ENCODE measurements at places on chromosomes 1 and 21.

- DNase-seq, result no peak
These were observed 31.0 kb downstream of the TTC39A start for GRCh38 chr1:51299185-51299885.

- no peak for DNase-seq
These were observed 4.6 kb downstream of the SLC37A1 start for GRCh38 chr21:42518215-42518614.

GRCh38 chr1:8097077-8097799 is 71.1 kb upstream of the ERRFI1 start:
- no peak for DNase-seq

- no peak for DNase-seq
These were observed 1.1 kb upstream of the KPNA6 start for GRCh38 chr1:32106663-32107275.

GRCh38 chr1:179881642-179882252 is 338 bp upstream of the TOR1AIP1 start:
- no peak for DNase-seq

GRCh38 chr1:220527908-220528678 is at the start of gene MARK1:
Gene MARK1, plus strand, starts transcription at chr1:220528136. Its CDS starts 687 bp downstream, at chr1:220528823.
- DNase-seq, result no peak

DNA sequence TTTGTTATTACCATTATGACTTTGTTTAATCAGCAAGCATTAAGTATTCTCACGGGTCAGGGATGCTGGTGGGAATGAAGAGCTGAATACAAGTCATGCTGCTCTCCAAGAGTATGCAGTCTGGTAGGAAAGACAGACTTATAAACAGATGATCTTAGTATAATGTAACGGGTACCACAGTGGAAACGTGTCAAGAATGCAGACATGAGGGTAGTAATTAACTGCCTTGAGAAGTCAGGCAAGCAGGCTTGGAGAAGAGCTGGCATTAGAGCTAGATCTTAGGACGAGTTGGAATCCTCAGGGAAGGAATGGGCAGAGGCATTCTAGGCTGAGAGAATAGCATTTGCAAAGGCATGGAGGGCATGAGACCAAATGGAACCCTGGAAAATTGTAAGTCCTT is 19.7 kb downstream of the FAM76A start:
- DNase-seq, result no peak

- no peak for DNase-seq
These were observed 59.2 kb upstream of the TARBP1 start for GRCh38 chr1:234538062-234538731.

DNA sequence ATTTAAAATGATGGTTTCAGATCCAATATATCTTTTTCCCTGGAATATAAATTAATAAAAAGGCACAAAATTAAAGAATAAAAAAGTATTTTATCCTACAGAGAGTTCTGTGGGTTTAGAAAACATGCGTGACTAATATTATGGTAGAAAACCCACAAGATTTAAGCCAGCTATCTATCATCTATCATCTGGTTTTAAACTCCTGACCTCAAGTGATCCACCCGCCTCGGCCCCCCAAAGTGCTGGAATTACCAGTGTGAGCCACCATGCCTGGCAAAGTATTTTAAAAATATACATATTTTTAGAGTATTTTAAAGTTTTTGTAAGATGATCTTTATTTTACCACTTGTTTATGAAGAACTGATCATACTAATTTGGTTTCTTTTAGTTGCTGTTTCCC is 79.5 kb downstream of the NRIP1 start:
- no peak for DNase-seq

DNA sequence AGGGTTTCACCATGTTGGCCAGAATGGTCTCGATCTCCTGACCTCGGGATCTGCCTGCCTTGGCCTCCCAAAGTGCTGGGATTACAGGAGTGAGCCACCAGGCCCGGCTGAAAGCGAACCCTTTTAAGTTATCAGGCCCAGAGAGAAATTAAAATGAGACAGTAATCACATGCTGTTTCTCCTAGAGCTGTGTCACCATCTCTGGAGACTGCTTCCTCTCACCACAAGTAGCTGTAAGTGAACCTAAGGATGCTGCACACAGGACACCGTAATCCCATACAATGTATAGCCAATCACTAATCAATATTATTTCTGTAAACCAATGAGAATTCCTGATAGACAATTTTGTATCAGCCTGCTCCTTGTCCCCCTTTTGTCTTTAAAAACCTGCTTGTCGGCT is 5.7 kb upstream of the CSTB start:
- no peak for DNase-seq

DNA sequence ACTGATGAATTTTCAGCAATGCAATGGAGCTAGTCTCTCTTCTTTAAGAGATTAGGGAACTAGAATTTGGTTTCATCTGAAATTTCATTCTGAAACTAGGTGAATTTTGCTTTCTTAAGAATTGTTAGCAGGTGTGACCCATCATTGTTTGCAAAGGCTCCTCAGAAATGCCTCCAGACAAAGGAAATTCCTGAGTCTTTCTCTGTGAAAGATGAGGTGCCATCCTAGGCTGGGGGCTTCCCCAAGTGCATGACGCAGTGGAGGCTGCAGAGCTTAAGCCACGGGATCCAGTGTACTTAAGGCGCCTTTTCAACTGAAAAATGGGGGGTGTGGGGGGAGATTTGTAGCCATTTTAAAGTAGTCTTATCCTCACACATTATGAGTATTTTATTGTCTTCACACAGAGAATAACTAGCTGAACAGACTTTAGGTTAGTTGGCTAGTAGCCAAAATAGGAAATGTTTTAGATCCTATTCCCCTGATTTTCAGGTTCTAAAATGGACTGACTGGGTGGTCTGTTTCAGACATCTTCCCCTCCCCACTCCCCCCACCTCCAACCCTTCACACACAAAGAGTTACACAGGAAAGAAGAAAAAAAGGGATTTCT is 202.0 kb downstream of the NFIA start:
- DNase-seq, result no peak

DNA sequence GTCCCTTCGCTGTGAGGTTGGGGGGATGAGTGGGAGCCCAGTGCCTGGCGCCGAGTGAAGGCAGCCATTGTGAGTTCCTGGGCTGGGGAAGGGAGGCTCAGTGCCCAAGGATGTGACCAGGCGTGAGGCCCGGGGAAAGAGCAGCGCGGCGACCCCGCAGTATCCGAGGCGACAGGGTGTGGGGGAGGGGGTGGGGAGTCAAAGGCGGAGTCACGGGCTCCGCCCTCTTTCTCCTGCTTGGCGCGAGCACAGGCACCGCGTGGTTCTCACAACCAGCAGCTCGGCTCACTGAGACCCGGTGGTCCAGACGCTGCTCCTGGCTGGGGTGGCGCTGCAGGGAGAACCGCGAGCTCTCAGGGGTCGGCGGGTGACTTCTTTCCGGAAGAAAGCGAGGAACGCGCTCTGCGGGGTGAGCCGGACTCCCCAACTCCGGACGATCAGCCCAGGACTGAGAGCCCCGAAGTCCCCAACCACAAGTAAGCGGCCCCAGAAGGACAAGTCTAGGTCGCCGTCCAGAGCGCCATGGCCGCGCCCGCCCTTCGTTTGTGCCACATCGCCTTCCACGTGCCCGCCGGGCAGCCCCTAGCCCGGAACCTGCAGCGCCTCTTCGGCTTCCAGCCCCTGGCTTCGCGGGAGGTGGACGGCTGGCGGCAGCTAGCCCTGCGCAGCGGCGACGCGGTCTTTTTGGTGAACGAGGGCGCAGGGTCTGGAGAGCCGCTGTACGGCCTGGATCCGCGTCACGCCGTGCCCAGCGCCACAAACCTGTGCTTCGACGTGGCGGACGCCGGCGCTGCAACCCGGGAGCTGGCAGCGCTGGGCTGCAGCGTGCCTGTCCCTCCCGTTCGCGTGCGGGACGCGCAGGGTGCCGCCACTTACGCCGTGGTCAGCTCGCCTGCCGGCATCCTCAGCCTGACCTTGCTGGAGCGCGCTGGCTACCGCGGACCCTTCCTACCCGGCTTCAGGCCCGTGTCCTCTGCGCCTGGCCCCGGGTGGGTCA is at the start of gene HPDL:
Gene HPDL, plus strand, starts transcription at position 269 of the 997 bp plus-strand sequence. Its CDS starts 254 bp downstream, at position 523.
- peak; percentile 33 for DNase-seq

DNA sequence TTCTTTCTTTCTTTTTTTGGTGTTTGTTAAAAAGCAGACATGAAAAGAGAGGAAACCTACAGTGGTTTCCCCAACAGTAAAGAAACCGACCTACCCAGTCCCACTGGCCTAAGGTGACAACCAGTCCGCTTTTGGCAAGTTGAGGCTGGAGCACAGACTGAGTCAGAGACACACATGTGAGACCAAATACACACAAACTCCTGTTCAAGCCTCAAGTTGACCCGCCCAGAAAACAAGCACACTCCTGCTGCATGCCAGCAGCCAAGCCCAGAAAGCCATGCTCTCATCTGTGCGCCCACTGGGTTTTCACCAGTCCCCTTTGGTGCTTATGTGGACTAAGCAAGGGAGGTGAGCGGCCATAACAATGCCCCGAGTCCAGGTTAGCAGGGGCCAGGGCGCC is 64.6 kb upstream of the GPR153 start:
- no peak for DNase-seq

DNA sequence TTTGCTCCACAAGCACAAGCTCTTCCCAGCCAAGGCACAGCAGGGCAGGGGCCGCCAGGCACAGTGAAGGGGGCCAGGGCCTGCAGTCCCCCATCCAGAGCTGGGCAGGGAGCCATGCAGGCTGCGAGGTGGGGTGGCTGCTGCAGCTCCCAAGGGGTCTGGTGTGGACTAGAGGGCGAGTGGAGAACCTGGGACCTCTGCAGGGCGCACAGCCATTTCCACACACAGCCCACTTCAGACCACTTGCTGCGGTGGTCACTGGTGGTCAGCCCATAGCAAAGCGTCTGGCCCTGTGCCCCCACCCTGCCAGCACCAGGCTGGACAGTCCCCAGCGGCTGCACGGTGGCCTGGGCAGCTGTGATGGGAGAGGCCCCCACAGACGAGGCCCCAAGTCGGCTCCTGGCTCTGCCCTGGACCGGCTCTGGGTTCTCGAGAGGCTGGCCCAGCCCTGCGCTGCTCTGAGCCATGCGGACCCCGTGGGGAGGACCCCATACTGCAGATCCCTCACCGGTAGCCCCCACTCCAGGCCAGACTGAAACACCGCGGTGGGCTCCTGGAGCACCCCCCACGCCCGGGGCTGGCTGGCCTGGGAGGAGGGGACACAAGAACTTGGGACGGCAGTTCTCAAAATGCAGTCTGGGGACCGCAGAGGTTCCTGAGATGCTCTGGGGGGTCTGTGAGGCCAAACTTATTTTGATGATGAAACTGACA is 47.1 kb upstream of the COL6A2 start:
- DNase-seq, result no peak

- no peak for DNase-seq
These were observed 136.0 kb upstream of the KLHDC7A start for GRCh38 chr1:18344755-18345154.

DNA sequence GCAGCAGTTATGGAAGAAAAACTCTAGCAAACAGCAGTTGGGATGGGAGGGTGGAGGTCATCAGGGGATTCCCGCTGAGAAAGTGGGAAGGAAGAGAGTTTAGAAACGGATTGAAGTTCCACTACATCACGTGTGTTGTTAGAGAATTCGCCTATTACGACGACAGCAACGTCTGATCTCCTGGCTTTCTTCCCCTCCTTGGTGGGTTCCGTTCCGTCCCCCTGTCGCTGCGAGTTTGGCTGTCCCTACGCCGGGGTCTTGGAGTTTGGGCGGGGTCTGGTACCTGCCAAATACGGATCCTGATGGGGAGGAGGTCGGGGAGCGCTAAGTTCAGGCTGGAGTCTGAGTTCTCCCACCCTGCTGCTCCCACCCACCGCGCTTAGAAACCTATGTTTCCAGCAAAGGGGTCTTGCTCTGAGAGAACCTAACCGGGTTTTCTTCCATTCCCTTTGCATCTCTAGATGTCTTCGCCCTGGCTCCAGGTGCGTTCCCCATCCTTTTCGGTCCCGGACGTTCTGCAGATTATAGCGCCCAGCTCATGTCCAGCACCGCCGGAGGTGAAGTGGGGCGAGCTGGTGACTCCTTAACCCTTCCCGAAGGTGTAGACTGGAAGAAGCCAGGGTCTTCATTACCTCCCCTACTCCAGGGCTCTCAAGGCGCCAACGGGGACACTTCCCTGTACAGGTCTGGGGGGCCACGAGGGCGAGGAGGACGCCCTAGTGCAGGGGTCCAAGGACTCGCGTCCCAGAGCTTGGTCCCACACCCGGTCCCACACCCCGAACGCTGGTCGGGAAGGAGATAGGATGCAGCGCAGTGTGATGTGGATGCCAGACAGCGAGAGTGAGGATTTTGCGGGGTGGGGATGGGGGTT is 641 bp upstream of the KCNK2 start:
- DNase-seq, result no peak

- DNase-seq, result no peak
These were observed 17.3 kb upstream of the GALNT2 start for GRCh38 chr1:230049731-230050130.

- DNase-seq, result no peak
These were observed 497.1 kb downstream of the AJAP1 start for GRCh38 chr1:5151511-5151910.

GRCh38 chr1:214002060-214002459 is 14.3 kb downstream of the PROX1 start:
- DNase-seq, result no peak

DNA sequence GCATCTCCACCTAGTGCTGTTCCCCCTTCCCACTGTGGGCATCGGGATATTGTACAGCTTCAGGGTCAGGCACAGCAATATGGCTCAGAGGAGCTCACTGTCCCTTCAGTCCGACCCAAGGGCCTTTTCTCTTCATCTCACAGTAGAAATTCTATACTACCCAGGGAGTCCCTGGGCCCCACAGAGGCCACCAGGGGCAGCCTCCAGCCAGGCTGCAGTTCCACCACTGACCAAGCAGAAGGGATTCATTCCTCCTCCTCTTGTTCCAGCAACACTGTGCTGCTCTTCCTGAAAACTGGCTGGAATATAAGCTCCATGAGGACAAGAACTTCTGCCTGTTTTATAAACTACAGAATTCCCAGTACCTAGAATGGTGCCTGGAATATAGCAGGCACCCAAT is 70.5 kb downstream of the CD34 start:
- no peak for DNase-seq

- DNase-seq, result no peak
These were observed 55.8 kb downstream of the FBXO2 start for GRCh38 chr1:11598461-11598860.

GRCh38 chr1:117339866-117340700 is 27.2 kb upstream of the MAN1A2 start:
- no peak for DNase-seq

DNA sequence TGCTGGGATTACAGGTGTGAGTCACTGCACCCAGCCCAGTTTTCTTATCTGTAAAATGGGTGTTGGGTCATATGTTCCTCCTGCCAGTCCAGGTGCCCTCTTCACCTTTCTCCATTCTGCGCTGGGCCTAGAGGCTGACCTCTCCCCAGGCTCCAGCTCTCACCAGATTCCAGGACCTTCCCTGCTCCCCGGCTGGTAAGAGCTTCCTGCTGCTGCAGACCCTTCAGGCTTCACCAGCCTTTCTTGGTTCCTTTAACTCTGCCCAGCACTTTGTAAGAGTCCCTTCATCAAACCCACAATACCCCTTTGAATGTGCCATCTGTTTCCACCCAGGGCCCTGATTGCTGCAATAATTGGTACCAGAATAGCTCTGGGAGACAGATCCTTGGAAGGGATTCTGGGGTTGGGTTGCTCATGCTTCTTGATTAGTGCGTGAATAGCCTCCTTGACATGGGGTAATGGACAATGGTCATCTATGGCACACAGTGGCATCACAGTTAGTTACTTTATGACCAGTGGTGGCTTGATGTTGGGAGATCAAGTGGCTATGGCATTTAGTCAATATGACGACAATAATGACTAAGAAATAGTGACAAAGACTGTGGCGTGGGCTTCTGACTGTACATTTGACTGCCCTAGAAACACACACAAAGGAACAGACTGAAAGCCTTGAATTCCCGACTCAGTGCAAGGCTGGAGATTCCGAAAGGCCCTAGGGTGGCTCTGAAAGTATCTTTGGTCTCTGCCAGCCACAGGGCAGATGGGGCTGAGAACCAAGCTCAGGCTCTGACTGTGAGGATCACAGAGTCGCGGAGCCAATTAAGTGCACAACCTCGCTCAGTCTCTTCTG is 67.3 kb downstream of the SLC9A1 start:
- DNase-seq, result no peak
